ENCODE measurements at places on chromosomes 11 and 22.
A peak's percentile ranks its signal among the peaks of the same experiment; 100 is the strongest.

- no peak for DNase-seq
These were observed 156.8 kb downstream of the ST3GAL4 start for GRCh38 chr11:126512251-126512650.

DNA sequence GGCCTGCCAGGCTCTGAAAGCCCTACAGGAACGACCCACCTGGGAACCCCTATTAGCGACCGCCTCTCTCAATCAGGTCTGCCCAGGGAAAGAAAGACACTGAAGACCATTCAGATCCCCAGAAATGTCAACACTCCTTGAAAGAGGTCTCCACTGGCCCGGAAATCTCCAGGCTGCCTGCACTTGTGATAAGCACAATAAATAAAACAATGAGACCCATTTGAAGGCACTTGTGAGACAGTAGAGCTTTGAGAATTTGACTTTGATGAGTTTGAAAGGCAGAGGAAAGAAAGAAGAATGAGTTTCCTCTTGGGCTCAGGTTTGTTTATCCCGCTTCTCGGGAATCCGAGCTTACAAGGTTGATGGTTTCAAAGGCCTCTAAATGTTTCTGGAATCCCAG is 416.3 kb downstream of the BUD13 start:
- no peak for DNase-seq

DNA sequence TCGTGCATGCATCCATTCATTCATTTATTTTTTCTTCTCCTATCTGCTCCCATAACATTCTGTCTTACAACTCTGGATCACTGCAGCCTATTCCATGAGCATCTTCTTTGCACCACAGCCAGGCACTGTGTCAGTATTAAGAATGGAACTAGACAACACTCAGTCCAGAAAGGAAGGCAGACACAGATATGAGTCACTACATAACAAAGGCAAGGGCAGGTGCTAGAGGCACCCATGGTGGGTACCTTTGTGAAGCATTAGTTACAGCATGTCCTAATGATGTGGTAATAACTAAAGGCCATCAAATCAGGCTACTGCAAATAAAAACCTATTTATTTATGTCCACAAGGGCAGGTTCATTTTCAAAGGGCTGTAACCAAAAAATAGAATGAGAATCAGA is 28.1 kb downstream of the TENM4 start:
- no peak for DNase-seq

DNA sequence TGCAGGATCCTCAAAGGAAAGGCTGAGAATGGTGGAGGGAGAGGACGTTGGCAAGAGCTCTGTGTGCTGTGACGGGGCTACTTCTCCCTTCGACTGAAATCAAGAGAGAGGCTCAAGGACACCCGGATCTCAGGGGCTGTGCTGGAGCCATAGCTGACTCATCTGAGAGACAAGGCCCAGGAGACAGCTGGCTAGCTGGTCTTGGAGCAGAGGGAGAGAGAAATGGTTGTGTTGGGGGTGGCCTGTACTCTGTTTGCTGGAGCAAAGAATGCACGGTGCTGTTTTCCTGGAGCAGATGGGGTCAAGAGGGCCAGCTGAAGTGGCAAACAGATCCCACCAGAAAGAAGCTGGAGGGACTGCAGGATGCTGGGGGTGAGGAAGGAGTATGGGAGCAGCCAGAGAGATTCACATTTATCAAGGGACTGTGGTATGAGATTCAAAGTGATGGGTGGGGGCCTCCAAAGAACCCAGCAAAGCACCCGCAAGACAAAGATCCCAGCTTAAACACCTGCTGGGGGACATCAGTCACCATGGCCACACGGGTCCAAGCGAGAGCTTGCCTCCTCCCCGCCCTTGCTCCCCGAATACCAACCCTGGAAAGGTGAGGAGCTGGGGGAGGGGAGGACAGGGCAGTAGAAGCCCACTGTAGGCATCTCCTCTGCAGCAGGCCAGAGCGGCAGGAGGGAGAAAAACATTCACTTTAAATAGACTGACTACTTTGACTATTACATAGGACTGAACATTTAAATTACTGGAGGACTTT is 40.8 kb downstream of the MAP6 start:
- no peak for DNase-seq

- DNase-seq, result no peak
These were observed 203.1 kb upstream of the B3GAT1 start for GRCh38 chr11:134615041-134615615.

DNA sequence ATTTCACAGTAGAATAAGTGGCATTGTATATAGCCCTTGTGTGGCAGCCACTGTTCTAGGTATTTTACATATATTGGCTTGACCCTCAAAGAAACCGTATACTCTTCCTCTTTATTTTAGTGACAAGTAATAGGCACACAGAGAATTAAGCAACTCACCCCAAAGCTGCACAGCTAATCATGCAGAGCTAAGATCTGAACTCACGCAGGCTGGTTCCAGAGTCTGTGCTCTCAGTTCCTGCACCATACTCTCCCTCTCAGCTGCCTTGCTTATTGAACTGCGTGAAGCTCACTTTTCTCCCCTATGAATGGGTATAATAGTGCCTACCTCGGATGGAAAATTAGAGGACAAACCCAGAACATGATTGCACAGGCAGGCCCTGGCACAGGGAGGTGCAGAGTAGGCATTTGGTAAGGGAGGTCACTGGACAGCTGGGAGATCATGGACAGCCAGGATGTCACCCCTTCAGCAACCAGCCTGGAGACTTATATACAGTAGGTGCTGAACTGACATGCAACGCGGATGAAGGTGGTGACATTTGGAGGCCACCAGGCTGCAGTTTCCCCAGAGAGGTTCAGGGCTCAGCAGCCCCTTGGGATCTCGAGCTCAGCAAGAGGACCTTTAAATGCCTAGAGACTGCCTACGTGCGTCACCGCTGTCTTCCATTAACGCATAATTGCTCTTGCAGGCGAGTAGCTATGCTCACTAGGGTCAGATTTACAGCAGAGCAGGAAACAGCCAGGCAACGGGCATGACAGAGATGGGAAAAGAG is 78.4 kb upstream of the TP53I11 start:
- DNase-seq, result no peak

- DNase-seq, result no peak
These were observed 120.5 kb downstream of the APIP start for GRCh38 chr11:34795641-34796040.

DNA sequence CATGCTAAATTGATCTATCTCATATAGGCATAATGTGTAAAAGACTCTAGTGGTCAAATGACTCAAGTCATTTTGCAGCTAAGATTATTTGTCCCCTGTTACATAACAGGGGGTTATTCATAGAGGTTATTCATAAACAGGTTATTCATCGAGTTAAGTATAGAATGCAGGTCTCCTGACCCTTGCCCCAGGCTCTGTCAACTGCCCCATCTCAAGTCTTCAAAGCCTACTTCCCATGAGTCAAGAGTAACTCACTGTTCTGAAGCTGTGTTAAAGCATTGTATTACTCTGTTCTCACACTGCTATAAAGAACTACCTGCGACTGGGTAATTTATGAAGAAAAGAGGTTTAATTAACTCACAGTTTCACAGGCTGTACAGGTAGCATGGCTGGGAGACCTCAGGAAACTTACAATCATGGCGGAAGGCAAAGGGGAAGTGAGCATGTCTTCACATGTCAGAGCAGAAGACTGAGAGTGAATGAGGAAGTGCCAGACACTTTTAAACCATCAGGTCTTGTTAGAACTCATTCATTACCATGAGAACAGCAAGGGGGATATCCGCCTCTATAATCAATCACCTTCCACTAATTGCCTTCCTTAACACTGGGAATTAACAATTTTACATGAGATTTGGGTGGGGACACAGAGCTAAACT is 226.2 kb upstream of the BLID start:
- no peak for DNase-seq

- DNase-seq, result no peak
These were observed at the start of gene KCNE3 for GRCh38 chr11:74466916-74467885. Gene KCNE3 (minus strand): TSS chr11:74467549. CDS start chr11:74457563, 9,986 bp downstream.

DNA sequence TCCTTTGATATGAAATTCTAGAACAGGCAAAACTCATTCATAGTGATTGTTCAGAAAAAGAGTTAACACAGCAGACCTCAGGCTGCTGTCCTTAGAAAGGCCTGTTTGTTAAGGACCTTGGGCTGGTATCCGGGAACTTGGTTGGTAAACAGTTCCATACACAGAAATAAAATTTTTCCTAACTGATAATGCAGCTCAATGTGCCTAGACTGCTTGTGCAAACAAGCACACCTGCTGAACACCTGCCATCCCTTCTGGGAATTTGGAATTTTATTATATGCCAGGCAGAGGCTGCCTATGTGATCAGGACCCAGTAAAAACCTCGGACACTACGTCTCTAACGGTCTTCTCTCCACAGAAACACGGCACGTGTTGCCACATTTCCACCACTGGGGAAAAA is 11.5 kb downstream of the THAP12 start:
- DNase-seq, result no peak

DNA sequence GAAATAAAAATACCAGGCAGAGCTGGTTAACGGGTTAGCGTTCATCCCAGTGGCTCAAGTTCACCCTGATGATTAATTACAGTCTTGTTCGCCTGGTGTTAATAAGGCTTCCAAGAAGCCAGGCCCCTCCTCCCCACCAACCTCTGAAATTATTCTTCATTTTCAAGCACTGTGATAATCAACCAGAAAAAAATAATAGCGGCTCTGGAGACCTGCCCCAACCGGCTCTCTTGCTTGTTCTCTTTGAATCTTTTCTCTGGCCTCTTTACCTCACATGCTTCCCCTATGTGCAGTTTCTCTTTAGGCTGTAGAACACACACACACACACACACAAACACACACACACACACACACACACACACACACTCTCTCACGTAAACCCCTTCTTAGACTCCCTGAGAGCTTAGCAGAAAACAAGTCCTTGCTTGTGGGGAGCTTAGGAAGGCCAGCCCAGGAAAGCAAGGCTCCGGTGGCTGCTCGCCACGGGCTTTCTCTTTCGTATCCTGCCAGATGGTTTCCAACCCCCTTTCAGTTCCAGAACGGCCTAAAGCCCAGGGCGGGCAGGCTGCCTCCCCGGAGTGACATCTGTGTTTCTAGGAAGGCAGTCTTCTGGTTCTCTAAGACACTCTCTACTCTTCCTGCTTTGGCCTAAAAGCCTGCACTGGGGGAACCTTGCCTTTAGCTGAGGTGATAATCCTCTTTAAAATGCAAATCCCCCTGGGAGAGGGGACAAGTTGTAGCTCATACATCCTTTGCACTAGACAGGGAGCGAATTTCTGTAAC is 106.4 kb upstream of the SESN3 start:
- peak; percentile 4 for DNase-seq

- no peak for DNase-seq
These were observed 85.1 kb downstream of the BARX2 start for GRCh38 chr11:129460714-129461113.
